GM04503 (cell line): ENCODE measurements at places on chromosomes 4 and X.

DNA sequence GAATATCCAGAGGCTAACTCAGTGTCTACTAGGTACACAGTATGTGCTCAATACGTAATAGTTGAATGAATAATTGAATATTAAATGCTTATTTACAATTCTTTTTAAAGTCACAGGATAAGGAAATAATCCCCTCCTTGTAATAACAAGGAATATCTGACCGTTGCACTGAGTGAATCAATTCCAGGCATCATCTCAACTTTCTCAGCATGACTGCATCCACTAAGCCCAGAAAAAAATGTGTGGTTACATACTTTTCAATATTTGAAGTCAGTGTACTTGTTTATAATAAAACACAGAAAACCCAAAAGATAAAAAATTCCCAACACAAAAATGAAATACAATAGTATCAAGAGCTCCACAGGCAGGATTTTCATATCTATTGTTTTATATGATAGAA is 105.4 kb downstream of the TMEM144 start:
- DNase-seq, result peak; percentile 57

GRCh38 chrX:54838583-54838982 is 31.0 kb downstream of the MAGED2 start:
- DNase-seq, result no peak

- DNase-seq, result no peak
Measured at GRCh38 chr4:186030399-186030775, 38.6 kb upstream of the TLR3 start.

GRCh38 chrX:47091149-47091775 is 13.0 kb downstream of the RGN start:
- no peak for DNase-seq

DNA sequence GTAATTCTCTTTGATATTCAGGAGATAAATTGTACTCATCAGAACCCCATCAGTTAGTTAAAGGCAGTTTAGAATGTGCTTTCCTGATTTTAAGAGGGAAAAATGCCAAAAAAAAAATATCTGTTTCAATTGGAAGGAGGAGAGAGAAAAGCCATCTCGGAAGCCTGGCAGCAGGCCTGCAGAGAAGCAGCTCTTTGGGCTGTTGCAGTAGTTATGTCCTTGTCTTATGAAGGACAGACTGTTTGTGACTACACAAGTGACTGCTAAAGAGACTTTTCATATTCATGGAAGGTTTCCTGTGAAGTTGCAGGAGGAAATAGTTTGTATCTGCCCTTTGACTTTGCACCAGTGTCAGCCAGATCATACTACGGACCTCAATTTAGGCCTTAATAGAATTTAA is 88.8 kb downstream of the DCLK2 start:
- no peak for DNase-seq

DNA sequence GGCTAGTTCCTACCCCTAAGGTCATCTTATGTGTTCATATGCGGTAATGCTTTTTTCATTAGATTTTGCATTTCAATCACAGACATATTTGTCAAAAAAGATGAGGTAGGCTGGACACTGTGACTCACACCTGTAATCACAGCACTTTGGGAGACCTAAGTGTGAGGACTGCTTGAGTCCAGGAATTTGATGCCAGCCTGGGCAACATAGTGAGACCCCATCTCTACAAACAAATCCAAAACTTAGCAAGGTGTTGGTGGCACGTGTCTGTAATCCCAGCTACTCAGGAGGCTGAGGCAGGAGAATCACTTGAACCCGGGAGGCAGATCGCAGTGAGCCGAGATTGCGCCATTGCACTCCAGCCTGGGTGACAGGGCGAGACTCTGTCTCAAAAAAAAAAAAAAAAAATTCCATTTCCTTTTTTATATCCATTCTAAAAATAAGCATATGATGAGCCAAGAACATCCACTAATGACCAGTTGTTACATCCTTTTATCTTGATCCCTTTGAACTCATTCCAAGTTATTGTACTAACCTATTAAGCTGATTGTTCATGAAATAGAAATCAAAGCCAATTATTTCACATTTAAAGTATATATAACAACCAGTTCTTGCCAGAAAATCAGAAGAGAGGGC is 23.4 kb downstream of the PGAM4 start:
- no peak for DNase-seq

DNA sequence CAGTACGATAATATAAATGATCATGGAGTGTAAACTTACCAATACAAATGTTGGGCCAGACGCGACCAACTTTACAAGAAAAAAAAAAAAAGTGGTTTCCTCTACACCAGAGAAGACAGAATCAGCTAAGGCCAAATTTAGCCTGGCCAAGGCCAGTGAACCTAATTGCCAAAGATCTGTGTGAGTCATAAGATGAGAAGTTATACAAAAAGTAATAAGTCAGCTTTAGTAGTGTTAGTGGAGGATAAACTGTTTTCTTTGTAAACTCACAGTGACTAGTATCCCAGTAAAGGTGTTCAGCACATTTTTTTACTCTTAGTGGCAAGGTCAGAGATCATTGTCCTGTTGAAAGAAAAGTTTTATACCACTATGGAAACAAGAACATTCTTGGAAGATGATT is 531.4 kb upstream of the TECRL start:
- no peak for DNase-seq

- DNase-seq, result no peak
Measured at GRCh38 chr4:112185334-112185733, 40.1 kb downstream of the FAM241A start.

DNA sequence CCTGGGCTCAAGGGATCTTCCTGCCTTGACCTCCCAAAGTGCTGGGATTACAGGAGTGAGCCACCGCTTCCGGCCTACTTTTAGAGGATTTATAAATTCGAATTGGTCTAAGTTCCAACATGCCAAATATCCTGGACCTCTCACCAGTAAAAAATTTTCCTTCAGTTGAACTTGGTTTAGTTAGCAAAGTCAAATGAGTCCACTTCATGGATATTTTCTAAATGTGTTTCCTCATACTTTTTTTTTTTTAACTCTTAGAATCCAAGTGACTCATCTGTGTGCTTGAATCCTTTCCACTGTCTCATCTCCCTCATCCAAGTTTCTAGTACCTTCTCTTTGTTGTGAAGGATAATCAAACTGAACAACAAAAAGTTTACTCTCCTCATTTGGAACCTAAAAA is 49.7 kb downstream of the RBM47 start:
- DNase-seq, result peak; percentile 93

- DNase-seq, result no peak
Measured at GRCh38 chrX:15860921-15861320, 6.3 kb upstream of the AP1S2 start.

DNA sequence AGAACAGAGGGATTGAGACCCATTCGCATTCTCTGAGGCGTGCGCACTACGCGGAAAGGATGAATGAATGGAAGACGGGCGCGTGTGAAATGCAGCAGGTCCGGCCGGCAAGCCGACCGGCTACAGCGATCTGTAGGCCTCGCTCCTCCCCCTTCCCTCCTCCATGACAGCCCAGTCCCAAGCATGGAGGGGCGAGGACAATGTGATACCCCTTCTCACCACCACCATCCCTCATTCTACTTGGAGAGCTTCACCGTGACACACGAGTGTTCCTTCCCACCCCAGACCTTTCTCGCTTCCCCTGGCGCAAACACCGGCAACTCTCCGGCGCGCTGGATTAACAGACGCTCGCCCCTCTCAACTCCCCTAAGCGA is 815 bp downstream of the EIF4E start:
- no peak for DNase-seq

GRCh38 chr4:141180991-141181761 is 39.5 kb upstream of the ZNF330 start:
- DNase-seq, result no peak

GRCh38 chrX:119721926-119722325 is 29.0 kb upstream of the SEPTIN6 start:
- DNase-seq, result no peak

DNA sequence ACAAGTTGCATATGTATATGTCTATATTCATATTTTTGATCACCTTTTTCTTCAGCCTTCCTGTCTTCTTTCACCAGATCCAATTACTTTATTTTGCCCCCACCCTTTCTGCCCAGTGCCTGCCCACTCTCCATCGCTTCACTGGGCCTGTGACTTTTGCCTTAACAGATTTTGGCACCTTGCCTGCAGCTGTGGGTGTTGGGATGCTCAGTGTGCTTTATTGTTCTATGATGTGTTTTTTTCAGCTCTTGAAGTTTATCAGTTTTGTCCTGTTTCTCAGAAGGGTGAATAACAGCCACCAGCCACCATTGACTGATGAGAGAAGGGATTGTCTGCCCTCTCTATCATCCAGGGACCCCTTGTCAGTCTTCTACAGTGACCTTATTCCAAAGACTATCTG is 77.2 kb upstream of the GALNT7 start:
- DNase-seq, result no peak

- DNase-seq, result no peak
Measured at GRCh38 chrX:24988314-24988713, 27.5 kb downstream of the ARX start.

DNA sequence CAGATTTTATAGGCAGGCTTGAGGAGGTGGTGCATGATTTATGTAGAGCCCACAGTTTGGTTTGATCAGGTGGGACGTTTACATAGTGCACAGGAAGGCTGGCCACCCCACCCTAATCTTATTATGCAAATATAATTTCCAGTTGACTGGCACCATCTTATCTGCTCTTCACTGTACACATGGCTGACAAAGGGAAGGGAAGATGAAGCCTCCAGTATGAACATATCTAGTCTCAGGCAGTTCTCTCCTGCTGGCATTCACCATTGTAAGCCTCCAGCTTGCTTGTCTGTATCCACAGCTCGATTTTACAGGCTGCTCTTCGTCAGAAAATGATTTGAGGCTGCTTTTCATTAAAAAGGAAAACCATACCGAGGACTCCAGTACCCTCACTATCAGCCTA is 278.3 kb downstream of the TECRL start:
- no peak for DNase-seq

DNA sequence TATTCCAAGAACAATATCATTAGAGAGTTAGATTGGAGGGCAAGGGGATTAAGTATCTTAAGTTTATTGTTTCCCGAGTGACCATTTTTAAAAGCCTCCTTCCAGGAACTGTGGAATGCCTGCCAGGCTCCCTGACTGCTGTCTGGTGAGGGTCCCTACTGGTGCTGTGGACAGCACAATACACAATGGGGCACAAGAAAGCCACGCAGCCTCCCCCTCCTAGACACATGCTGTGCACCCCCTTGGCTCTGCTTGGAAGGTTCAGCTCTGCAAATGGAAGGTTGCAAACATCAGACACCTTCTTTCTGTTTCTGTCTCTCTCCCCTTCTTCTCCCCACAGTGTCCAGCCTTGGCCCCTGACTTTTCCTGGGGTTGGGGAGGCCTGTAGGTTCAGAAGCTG is 153.2 kb downstream of the SHROOM3 start:
- DNase-seq, result no peak

GRCh38 chrX:153672531-153673427 is 834 bp downstream of the PNCK start:
- no peak for DNase-seq

DNA sequence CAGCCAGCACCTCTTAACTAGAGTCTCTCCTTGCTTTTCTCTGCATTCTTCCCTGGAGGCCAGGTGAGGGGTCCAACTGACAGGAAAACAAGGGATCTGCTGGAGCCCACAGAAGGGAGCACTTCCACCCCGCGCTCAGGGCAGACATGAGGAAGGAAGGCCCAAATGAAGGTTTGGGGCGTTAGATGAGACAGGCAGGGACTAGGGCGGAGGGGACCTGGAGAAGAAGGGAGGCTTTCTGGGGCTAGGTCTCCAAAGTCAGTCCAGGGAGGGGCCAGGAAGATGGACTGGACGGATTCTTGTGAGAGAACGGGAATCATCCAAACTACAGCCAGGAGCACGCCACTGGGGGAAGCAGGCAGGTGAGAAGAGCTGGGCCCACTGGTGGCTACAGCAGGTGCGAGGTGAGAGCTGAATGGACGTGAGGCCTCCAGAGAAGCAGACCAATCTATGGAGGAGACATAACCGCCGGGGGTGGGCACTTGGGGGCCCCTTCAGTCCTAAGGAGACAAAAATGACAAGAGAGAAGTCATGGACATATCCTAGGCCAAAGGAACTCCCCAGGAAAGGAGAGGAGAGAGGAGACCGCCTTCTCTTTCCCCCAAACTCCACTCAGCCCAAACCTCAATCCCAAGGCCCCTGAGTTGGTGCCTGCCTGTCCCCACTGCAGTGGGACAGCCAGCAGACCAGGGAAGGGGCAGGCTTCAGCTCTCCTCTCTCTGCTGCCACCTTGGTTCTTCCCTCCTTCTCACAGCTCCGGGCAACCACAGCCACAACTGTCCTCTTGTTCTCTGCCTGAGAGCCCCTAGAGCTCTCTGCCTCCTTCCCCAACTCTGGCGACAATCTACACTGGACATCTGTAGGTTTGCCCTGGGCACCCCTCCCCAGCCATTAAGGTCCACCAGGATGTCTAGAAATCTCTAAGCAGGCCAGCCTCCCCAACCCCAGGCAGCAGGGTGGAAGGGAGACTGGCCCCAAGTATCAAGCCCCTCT is 7.0 kb downstream of the APLN start:
- no peak for DNase-seq

GRCh38 chr4:26860922-26861433 is 337 bp downstream of the STIM2 start:
- DNase-seq, result no peak

- DNase-seq, result peak; percentile 94
Measured at GRCh38 chr4:128386761-128387599, 99.4 kb upstream of the PGRMC2 start.
